Activated CD4-positive, alpha-beta T cell treated with anti-CD3 and anti-CD28 coated beads, Interleukin-2, amount 50 U/mL, for 4 hours (primary cell): ENCODE measurements at places on chromosomes 2 and 18.

DNA sequence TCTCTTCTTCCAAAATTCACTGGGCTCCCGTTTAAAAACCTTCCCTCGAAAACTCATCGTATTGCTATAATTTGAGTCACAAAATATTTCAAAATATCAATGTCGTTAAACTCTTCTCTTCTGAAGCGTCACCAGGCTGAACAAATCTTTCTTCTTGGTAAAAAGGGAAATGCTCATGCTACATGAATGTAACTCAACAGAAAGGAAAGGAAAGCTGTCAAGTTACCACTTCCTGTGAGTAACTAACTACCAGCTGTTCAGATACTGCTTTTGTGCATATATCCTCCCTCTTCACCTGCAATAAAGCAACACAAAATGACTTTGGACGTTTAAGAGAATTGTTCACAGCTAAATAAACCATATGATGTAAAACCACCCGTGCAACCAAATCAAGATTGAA, 95.4 kb downstream of the DOCK10 start:
- no peak for DNase-seq

- peak; percentile 31 for DNase-seq
Measured at GRCh38 chr2:42974721-42975717, 182.6 kb upstream of the HAAO start.

- no peak for DNase-seq
Measured at GRCh38 chr2:119748135-119748534, 11.6 kb upstream of the PTPN4 start.

GRCh38 chr18:74957588-74958224, 251.2 kb downstream of the PTGR3 start:
- no peak for DNase-seq

DNA sequence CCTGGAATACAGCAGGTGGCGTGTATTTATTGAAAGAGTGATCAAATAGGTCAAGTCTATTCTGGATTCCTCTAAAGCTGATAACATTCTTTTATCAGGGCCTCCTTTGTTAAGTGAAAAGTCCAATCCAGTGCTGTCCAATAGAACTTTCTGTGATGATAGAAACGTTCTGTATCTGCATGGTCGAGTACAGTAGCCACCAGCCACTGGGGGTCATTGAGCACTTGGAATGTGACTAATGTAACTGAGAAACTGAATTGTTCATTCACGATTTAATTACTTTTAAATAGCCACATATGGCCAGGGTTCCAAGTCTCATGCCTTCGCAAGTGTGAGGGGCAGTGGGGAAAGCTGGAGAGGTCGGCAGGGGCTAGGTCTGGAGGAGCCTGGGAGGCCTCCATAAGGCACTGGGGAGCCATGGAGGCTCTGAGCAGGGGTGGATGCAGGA, 20.5 kb downstream of the SH2D6 start:
- no peak for DNase-seq

DNA sequence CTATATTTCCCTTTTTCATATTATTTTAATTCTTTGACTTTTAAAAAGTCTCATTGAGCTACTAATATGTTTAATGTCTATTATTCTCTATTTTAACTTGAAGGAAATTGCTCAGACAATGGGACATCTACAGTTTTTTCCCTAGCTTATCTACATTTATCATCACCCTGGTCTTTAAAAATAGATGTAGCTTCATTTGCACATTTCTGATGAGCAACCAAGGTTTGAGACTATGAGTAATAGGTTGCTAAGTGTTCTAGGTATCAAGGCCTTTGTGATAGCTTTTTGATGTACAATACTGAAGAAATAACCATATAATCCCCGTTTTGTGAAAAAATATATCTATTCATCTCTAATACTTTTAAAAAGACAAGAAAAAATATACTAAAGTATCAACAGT, 47.0 kb downstream of the STAT4 start:
- DNase-seq, result no peak

GRCh38 chr2:240322231-240322955, 113.1 kb upstream of the GPC1 start:
- DNase-seq, result no peak

DNA sequence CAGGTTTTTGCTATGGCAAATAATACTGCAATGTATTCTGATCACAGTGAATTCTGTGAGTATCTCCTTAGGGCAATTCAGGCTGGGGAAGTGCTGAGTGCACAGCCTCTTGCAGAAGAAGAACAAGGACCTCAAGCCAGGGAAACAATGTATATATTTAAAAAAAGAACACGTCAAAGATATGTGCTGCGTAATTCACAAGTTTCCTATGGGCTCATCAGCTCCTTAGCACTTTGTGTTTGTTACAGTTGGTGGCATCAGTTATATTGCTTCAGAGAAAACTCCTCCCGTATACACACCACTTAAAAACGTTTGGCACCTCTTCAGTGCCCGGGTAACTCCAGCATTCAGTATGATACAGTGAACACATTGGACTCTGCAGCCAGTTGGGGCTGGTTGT, 16.5 kb upstream of the MARCO start:
- DNase-seq, result no peak

GRCh38 chr2:39266139-39266805, 22.5 kb upstream of the CDKL4 start:
- no peak for DNase-seq

DNA sequence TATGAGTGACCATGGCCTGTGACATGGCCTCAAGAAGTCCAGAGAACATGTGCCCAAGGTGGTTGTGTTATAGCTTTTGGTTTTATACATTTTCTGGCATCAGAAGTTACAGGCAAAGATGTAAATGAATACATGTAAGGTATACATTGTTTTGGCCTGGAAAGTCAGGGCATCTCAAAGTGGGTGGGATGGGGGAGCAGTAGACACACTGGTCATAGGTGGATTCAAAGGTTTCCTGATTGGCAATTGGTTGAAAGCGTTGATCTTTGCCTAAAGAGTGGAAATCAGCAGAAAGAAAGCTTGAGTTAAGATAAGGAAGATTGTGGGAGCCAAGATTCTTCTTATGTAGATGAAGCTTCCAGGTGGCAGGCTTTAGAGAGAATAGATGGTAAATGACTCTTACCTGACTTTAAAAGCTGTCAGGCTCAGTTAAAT, 62.1 kb upstream of the DYNAP start:
- DNase-seq, result no peak

DNA sequence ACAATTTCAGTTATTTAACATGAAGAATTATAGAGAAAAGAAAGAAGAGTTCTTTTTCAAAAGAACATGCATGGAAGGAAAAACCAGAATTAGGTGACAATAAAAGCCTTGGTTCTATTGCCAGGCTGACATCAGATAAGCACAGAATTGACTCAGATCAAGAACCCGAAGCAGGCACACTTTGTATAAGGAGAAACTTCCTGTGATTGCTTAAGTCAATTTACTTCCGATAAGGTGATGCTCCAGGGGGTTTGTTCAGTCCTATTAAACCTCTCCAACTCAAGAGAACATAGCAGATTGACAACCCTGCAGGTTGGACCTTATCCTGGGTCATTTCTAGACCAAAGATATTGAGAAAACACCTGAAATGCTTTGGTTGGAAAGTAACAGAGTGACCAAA, 31.4 kb downstream of the GAREM1 start:
- no peak for DNase-seq

DNA sequence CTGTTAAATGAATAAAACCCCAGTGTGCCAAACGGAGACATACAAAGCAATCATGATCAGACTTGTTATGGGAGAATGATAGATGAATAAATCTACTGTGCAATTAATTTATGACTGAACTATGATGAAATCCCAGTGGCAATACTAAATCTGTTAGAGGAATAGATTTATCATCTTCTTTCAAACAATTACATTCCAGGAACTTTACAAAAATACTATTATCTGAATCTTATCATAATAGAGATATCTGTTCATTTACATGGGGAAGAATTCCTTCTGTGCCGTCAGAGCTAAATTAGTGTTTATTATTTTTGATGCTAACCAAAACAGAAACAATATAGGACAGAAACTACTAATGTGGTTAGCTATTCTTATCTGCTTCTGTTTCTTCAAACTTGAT, 208.5 kb downstream of the CAMKMT start:
- no peak for DNase-seq

DNA sequence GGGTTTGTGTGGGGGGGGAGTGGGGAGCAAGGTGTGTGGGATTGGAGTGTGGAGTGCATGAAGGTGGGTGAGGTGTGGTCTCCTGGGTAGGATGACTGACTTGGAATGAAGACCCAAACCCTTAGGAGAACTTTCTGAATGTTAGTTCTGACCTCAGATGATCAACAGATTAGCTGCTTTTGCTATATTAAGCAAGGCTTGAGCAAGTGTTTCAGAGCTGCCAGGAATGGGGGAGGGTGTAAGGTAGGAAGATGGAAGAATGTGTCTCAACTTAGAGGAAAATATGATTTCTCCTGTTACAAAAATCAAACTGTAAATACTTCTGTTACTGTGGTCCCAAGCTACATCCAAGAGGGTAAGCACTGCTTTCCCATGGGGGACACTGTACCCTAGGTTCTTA, 273.6 kb downstream of the TGIF1 start:
- no peak for DNase-seq

DNA sequence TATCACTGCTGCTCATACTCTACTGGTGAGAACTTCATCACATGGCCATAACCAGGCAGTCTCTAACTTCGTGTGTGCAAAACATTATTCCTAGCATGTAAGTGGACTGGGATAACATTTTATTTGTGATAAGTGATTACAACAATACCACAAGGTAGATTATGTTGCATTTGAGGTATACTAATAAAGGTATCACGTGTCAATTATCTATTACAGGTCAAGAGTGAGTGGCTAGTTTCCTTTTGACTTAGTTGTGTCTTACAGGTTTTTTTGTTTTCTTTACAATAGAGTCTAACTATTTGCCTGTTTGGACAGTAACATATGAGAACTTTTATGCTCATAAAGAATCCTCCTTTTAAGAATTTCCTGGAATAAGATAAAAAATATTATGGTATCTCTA, 67.2 kb upstream of the DSC1 start:
- no peak for DNase-seq

DNA sequence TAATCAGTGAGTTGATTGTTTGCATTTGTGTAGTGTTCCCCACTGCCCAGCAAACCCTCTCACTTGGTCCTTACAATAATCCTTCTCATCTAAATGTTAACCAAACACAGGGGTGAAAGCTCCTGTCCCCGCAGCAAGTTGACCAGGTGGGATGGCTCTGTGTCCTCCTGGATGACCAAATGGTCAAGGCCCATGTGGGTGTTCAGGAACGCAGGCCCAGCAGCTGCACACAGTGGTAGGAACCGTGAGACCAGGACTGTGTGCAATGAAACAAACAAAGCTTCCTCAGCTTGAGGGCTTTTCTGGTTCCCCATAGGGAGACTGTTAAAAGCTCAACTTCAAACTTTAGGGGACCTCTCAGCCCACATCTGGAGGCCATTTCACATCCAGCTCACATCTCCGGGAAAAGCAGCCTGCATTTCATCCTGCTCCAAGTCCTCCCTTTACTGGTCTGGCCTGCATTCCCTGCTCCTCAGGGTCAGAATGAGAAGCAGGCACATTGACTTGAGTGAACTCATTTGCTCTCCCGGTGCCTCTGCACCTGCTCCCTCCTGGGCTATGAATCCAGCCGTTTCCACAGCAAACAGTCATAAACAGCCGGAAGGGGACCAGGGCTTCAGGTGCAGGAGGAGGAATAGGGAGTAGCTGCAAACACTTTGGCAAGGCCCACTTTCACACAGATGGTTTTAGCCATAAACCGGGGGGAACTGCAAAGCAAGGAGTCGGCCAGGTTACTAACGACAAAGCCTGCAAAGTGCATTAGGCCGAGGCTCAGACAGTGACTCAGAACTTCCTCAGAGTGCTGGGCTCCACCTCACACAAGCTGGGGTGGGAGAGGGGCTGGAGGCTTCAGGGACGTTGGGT, 144.7 kb downstream of the CAPN13 start:
- no peak for DNase-seq

- no peak for DNase-seq
Measured at GRCh38 chr2:71566372-71566771, 113.0 kb downstream of the DYSF start.

- no peak for DNase-seq
Measured at GRCh38 chr2:145020139-145020538, 500.2 kb upstream of the ZEB2 start.

DNA sequence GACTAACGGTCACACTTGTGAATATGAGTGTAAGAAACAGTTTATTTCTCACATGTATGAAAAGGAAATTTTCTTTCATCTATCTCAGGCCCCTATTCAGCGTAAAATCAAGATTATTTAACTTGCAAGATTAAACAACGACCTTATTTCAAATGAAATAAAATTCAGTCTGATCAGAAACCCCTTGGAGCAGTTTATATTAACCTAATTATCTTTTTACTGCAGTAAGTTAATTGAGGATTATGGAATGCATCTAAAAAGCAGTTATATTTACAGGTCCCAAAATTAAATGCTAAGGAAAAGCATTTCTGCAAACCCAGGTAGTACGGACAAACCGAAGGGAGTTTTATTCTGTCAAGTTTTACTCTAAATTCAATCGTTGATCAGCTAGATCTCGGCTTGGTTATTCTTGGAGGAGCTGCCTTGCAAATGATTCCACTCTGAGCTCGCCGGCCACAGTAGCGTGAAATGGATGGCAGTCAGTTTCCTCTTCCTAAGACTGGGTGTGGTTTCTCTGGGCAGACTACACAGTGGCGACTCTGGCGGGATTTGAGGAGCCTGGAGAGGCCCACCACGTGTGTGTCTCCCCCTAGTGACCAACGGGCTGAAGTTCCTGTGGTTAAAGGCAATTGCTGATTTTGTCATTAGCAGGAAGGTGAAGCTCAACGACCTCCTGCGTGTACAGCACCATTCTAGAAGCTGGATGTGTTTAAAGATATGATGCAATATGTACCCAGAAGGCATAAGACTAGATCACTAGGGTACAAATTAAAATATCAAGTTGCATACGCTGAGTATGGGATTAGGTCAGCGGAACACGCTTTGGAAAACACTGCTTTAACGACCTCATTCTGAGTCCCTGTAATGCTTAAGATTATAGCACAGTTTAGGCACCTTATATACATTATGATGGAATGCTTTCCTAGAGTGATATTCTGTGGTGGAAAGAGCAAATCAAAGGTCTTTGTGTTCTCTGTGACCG, 36.4 kb downstream of the PRKRA start:
- DNase-seq, result peak; percentile 65

- DNase-seq, result no peak
Measured at GRCh38 chr2:219335373-219335786, 2.8 kb upstream of the RESP18 start.

DNA sequence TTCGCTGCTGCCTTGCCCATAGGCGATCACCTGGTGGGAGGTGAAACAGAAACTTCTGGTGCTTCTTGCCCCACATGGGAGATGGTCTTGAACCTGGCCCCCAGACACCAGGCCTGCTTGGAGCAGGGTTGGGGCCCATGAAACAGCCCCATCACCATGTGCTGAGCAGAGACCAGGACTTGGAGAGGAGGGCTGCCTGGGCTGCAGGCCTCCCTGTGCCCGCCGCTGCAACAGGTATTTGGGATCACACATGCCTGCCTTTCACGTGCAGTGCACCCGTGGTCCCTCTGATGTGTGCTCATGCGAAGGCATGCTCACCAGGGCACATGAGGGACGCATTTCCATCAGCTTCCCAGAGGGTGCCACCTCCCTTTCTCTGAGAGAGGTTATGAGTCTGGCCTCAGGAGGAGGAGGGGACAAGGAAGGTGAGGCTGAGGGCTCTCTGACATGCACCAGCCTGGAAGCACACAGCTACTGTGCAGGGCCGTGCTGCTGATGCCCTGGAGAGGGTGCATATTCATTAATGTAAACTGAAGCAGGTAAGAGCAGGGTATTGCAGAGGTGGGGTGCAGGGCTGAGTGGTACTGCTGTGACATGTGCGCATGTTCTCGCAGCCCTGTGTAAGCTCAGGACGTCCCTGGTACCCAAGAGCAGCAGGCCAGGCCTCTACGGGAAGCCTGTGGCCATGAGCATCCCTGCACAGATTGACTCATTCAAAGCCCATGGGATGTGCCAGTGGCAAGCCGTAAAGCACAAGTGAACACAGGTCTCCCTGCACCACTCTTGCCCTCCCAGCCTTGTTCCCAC, 4.2 kb upstream of the OXER1 start:
- DNase-seq, result no peak
